Fibroblast of villous mesenchyme (primary cell): ENCODE measurements at places on chromosomes 5 and 9. TPM values are rescaled to one million over a fixed set of nuclear protein-coding genes. Genes with fewer than 3 reads are reported as not detected.
A peak's percentile ranks its signal among the peaks of the same experiment; 100 is the strongest.

The GOLGA2 gene
- total RNA-seq, result 114 and 116 TPM in 2 replicates

DNA sequence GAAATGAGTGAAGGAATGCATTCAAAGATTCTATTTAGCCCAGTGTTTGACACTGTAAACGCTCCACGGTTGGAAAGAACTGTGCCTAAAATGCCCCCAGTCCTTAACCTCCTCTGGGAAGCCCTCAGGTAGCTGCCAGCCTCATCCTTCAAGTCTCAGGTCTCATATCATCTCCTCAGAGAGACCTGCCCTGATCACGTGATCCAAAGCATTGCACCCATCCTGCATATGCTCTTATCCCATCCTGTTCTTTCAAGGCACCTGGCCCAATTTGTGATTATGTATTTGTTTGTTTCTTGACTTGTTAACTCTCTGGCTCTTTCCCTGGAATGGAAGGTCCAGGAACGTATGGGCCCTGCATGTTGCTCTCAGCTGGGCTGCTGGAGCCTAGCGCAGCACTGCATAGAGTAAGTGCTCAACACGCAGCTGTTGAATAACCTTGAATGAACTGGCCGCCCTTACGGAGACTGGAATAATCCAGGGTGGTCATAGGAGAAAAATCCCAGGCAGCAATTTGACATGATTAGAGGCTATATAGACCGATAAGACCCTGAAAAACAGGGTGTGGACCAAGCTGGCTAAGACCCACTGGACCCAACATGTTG lies 8.7 kb downstream of the C1QTNF2 start:
- no peak for DNase-seq

GRCh38 chr9:37976714-37977477 lies 73.0 kb upstream of the SLC25A51 start:
- DNase-seq, result peak; percentile 95

DNA sequence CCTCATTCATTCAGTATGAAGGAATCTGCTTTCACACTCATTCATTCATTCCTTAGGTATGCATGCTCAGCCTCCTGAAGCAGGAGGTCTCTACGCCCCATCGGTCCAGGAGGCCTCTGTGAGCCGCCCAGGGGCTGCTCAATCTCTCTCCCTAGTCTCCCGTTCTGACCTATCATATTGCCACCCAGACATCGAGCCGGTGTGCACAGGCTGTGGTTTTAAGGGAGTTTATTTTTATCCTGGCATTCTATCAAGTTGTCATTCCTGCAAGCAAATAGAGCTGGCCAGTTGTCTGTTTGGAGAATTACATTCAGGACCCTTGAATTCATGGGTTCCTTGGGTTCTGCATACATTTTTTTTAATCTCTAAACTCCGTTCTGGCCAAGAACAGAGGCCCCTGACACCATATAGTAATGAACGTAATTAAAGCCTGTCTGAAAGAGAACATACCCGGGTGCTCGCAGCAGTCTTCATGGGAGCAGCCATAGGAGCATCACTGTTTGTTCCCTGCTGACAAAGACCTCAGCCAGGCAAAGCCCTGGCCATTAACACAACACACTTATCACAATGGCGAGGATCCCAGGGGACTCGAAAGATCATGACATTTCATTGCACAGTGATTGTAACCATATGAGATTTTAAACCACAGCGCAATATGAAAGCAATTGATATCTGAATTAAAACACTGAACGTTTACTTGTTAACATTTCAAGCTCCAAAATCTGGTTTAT lies 80.9 kb downstream of the ADAMTS16 start:
- DNase-seq, result no peak

DNA sequence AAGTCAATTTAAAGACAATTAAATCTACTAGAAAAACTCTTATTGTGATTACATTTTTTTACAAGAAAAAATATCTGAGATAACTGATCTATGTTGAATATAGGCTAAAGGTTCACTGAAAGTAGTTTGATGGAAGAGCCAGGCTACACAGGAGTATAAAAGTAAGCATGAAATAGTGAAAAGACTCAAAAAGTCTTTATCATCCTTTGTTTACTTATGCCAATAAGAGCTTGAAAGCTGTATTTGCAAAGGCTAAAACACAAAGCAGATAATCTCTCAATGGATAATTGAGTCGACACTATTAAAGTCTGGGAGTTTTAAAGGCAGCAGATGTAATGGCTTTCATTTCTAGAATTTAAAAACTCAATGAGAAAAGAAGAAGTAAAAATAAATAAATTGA lies 42.0 kb downstream of the SSBP2 start:
- no peak for DNase-seq

- peak; percentile 71 for DNase-seq
Observed at GRCh38 chr9:105510024-105510423, 47.9 kb upstream of the FKTN start.

The ANKRD18B gene
- total RNA-seq, result 0.97 TPM in 1 of 2 replicates, not detected in the other

DNA sequence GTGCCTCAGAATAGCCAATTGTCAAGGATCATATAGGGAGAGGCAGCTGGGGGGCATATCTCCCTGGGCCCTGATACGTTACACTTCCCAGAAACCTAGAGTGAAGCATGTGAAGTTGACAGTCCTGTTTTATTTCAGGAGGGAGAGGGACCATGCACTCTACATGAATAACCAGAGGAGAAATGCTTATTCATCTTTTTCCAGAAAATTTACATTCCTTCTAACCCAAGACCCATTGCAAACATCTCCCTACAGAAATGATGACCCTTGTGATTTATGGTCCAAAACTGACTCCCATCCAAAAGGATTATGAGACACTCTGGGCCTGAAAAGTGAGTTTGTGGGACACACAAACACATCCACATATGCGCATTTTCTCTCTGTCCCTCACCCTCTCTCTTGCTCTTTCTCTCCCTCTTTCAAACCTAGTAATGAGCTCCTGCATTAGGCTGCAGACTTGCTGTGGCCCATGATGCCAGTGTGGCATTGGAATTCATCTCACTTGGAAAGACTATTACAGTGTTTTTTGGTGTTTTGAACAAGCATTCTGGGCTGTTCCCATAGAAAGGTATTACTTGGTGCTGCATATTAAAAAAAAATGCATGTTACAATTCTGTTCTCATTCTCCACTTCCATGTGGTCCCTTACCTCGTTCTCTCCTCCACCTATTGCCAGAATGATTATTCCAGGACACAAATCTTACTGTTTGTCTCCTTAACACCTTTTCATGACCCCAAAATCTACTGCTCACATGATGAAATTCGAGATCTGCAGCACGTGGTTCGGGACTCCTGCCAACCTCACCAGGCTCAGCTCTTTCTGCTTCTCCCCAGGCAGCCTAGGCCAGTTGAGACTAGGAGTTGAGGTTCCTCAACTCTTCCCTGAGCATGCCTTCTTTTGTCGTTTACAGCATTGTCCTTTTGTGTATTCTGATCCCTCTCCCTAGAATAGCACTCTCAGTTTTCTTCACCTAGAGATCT lies 451.3 kb upstream of the KLF4 start:
- peak; percentile 81 for DNase-seq

The PCDHB15 gene
- under 0.01 TPM in 2 replicates for total RNA-seq

DNA sequence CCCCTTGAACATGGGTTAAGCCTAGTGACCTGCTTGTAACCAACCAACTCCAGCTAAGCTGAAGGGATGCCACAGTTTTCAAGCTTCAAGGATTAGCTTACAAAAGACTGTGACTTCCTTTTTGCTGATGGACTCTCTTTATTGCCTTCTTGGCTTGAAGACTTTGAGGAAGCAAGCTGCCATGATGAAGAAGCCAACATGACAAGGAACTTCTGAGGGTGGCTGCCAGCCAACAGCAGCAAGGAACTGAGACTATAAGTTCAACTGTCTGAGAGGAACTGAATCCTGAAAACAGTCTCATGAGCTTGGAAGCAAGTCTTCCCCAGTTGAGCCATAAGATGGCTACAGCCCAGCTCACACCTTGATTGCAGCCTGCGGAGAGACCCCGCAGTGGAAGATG lies 116.1 kb upstream of the TAF11L2 start:
- DNase-seq, result no peak

GRCh38 chr5:168613996-168614395 lies 34.8 kb upstream of the PANK3 start:
- DNase-seq, result no peak

DNA sequence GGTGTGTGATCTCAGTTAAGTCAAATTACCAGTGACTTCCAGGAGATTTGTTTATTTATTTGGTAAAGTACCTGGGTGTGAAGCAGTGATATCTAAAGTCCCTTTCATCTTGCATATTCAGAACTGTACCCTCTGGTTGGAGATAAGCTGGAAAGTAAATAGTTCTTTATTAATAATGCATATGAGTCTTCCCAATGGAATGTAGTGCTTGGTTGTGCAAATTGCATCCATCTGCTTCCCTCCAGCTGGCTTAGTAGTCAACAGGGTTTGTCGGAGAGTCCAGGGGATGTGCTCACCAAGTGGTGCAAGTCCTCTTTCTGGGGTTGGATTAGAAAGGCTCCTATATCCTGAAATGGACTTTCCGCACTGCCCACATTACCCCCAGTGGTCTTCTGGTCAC lies 42.0 kb downstream of the TRPM3 start:
- peak; percentile 20 for DNase-seq

GRCh38 chr5:137142346-137142745 lies 356.8 kb downstream of the SPOCK1 start:
- peak; percentile 37 for DNase-seq

The HK3 gene
- total RNA-seq, result not detected in 2 replicates

DNA sequence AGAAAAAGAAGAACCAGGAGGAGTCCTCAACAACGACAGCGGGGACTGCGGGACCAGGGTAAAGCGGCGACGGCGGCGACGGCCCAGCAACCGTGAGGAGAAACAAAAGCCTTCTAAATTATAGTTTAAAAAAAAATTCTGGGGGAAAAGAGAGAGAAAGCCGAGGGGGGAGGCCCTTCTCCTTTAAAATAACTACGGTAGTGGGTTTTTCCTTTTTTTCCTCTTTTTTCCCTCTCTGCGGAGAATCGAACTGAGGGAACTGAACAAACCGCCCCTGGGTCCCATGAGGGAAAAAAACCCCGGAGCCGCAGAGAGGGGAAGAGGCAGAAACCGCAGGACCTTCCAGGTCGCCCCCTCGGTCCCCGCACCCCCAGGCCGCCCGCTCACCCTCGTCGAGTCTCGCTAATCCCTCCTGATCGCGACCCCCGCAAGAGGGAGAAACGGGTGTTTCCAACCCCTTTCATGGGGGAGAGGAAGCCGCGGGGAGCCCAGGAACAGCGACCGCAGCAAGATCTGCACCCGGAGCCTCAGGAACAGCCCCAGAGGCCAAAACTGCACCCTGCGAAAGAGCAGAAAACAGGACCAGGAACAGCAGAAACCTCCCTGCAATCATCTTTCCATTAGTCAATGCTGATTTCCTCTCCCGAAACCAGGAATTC lies 453 bp downstream of the CPEB4 start:
- peak; percentile 39 for DNase-seq

The AK3 gene
- 54.4 and 72.5 TPM in 2 replicates for total RNA-seq

GRCh38 chr5:34007201-34007620 lies 639 bp downstream of the AMACR start:
- DNase-seq, result no peak

The PLPP7 gene
- 8.2 and 10.0 TPM in 2 replicates for total RNA-seq

DNA sequence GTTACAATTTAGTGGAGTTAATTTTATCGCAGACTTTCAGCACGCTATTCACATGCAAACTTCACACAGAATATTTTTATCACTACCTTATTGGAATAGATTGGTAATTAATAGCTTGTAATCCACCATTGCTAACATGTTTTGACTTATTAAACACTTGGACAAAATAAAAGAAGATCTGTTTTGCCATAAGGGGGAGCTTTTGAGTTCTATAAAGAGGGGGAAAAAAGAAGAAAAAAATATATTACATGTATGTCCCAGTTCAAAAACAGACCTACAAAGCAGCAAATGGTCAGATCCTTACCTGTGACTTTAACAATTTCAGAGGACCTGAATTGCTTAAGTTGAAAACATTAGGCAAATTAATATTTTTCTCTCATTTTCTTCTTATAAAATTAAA lies 1.2 kb upstream of the PAPPA start:
- DNase-seq, result no peak

GRCh38 chr9:42388146-42388690 lies 204.8 kb downstream of the SPATA31A6 start:
- DNase-seq, result no peak

DNA sequence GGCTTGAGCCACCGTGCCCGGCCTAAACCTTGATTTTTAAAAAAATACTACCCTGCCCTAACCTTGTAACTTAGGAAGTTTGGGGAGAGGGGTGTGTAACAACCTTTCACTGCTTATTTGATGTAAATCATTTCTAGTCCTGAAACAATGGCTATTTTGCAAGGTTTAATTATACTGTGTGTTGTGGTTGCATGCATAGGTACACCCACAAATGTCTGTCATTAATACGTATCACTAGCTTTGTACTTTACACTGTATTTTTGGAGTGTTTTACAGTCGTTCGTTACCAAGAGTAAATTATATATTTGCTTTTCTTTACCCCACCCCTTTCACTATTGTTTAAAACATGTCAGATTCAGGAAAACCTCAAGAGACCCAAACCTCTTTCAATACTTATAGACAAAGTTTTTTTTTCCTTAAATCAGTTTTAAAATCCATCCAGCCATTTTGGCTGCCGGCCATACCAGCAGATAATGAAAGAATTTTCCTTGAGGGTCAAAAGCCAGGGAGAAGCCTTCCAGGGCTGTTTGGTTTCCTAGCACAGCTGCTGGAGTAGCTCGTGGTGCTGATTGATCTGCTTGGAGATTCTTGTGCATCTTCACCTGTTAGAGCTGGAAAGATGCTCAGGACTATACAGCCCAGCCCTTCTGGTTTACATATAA lies 50.7 kb downstream of the DOCK8 start:
- DNase-seq, result no peak

GRCh38 chr5:63822614-63823013 lies 139.6 kb downstream of the HTR1A start:
- peak; percentile 12 for DNase-seq

The C1QTNF2 gene
- 0.43 and 0.64 TPM in 2 replicates for total RNA-seq

- DNase-seq, result peak; percentile 59
Observed at GRCh38 chr9:107239474-107239873, 43.6 kb upstream of the RAD23B start.

GRCh38 chr5:58800356-58800755 lies 217.5 kb downstream of the RAB3C start:
- DNase-seq, result no peak
